ENCODE measurements at places on chromosomes 16 and 17. TPM values are rescaled to one million over a fixed set of nuclear protein-coding genes. Genes with fewer than 3 reads are reported as not detected.
A peak's percentile ranks its signal among the peaks of the same experiment; 100 is the strongest.

The DRC7 gene
- total RNA-seq: not detected

The KRTAP9-8 gene
- not detected for total RNA-seq

The DBF4B gene
- 13.8 TPM for total RNA-seq

The TMEM238L gene
- not detected for total RNA-seq

The ADAMTS18 gene
- not detected for total RNA-seq

The KRT20 gene
- not detected for total RNA-seq

The TBC1D3H gene
- total RNA-seq: not detected

The MLST8 gene
- 35.7 TPM for total RNA-seq

The KLHL10 gene
- not detected for total RNA-seq

The VAT1L gene
- total RNA-seq: not detected

The ESRP2 gene
- total RNA-seq: 0.40 TPM

DNA sequence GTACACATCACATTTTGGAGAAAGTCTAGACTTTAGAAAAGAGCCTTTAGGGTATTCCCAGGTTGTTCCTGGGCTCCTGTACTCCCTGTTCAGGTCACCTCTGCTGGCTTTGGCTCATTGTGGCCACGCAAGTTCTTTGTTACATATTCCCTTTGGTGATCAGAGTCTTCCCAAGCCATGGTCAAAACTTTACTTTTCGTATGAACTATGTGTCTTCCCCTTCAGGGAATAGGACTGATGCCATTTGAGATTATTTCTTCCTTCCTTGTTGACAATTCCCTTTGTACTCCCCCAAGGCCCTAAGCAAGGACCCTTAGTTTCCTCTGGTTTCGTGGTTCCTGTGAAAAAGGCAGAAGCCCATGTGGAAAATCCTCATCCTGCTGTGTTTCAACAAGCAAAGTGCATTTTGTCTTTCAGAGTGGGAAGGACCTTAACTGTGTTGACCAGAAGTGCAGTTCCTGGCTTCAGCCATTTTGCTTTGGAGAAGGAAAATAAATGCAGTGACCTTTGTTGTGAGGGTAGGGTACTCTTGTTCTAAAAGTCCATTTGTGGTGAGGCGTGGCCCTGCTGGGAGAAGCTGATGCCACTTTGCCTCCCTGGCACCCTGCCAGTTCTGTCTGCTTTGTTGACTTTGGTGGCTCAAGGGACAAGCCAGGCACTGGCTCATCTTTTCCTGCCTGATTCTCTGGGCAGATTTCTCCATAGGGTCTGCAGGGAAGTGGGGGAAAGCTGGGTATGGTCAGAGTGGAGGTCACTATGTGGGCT lies 55.1 kb downstream of the ZNRF1 start:
- H3K36me3 ChIP-seq: no peaks in the 10 kb centered on the region
- no peaks in the 10 kb centered on the region for H3K4me1 ChIP-seq
- H3K4me3 ChIP-seq: no peak overlapping the region
- no peak for DNase-seq
- no peak overlapping the region for H3K27ac ChIP-seq
- peaks cover 2% of the 10 kb centered on the region for H3K27me3 ChIP-seq

DNA sequence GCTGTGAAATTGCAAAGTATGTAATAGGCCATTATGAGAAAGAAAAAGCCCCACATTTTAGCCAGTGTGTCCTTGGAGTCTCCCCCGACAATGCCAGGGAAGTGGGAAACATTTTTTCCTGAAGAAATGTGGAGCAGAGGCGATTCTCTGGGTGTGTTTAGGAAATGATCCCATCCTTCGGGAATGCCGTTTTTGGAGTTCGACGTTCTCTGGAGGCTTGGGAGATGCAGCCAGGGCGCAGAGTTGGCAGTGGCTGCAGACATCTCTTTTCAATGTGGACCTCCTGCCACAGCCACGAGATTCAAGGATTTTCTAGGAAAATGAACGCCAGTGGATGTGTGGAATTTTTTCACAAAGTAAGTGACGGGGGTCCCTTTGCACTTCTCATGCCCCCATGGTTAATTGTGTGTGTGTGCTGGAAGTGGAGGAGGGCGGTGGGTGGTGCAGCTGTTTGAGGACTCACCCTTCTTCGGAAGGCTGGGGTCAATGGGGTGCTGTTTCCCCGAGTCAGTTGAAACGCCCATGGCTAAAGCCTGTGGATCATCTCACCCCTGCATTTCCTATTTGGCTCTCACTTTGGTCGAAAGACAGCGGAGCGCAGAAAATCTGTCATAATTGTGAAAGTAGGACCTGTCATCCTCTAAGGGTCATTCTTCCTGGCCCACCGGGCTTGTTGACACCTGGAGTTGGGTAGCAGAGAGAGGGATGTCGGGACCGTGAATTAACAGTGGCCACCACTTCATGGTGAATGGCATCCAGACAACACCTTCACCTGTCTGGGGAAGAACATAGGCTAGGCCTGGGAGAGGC lies 73.2 kb downstream of the CMIP start:
- peaks cover 58% of the 10 kb centered on the region for H3K4me1 ChIP-seq
- H3K36me3 ChIP-seq: peaks cover 12% of the 10 kb centered on the region
- no peak overlapping the region for H3K4me3 ChIP-seq
- no peaks in the 10 kb centered on the region for H3K27me3 ChIP-seq
- DNase-seq: no peak
- H3K27ac ChIP-seq: no peak overlapping the region

GRCh38 chr16:29314292-29314934 lies 92.1 kb downstream of the NPIPB11 start:
- H3K4me3 ChIP-seq: no peak overlapping the region
- peaks cover 24% of the 10 kb centered on the region for H3K4me1 ChIP-seq
- no peaks in the 10 kb centered on the region for H3K36me3 ChIP-seq
- H3K27ac ChIP-seq: no peak overlapping the region
- H3K27me3 ChIP-seq: no peaks in the 10 kb centered on the region
- no peak for DNase-seq

DNA sequence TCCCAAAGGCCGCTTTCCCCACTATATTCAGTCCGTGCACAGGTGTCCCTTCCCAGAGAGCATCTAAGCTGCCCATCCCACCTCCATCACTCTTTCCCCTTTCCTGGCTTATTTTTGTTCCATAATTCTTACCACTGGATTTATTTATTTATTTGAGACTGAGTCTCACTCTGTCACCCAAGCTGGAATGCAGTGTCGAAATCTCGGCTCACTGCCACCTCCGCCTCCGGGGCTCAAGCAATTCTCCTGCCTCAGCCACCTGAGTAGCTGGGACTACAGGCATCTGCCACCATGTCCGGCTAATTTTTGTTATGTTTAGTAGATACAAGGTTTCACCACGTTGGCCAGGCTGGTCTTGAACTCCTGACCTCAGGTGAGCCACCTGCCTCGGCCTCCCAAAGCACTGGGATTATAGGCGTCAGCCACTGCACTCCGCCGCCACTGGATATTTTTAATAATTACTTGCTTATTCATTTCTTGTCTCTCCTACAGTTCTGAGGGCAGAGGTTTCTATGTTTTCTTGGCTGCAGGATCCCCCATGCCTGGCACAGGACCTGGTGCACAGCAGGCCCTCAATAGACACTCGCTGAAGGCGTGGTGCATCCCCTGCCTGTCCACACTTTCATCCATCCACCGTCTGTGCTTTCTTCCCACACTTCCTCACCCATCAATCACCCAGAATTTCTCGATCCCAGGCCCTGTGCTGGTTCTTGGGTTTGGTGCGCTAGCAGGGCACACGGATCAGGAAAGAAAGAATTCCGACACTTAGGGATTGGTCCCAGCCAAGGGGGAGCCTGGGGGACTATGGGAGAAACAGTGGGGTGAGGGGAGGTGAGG lies 9.9 kb upstream of the ADGRG1 start:
- no peak overlapping the region for H3K4me3 ChIP-seq
- DNase-seq: no peak
- H3K4me1 ChIP-seq: no peaks in the 10 kb centered on the region
- peaks cover 3% of the 10 kb centered on the region for H3K27me3 ChIP-seq
- no peak overlapping the region for H3K27ac ChIP-seq

DNA sequence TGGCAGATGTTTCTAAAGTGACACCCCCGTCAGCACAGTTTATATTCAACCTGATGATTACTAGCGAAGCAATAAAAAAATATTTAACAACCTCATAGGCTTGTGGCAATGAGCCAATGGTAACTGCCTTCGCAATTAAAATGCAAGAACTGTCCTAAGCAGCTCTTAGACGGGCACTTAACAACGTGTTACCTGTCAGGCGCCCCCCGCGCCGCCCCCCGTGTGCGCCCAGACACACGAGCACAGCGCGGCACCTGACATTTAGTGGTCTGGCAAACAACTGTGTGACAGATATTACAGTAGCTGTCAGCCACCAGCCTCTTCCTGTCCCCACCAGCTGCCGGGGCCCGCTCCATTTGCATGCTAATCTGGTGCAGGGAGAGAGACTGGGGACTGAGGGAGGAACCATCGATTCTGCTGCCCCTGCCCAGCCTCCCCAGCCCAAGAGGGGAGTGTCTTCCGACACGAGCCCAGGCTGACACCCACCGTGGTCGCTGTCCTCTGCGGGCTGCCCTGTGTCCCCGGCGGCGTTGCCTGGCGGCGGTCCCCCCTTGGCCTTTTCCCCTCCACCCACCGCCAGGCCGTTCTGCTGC lies 12.7 kb downstream of the NDUFAF8 start:
- H3K4me1 ChIP-seq: peaks cover 11% of the 10 kb centered on the region
- no peak overlapping the region for H3K27ac ChIP-seq
- H3K4me3 ChIP-seq: no peak overlapping the region
- no peak for DNase-seq

- no peaks in the 10 kb centered on the region for H3K36me3 ChIP-seq
- peaks cover 33% of the 10 kb centered on the region for H3K4me1 ChIP-seq
- no peak for DNase-seq
- H3K27ac ChIP-seq: peak overlapping the region; percentile 18
- H3K4me3 ChIP-seq: no peak overlapping the region
- peaks cover 43% of the 10 kb centered on the region for H3K27me3 ChIP-seq
These were observed 95.4 kb upstream of the TNRC6C start for GRCh38 chr17:77862890-77863813.

DNA sequence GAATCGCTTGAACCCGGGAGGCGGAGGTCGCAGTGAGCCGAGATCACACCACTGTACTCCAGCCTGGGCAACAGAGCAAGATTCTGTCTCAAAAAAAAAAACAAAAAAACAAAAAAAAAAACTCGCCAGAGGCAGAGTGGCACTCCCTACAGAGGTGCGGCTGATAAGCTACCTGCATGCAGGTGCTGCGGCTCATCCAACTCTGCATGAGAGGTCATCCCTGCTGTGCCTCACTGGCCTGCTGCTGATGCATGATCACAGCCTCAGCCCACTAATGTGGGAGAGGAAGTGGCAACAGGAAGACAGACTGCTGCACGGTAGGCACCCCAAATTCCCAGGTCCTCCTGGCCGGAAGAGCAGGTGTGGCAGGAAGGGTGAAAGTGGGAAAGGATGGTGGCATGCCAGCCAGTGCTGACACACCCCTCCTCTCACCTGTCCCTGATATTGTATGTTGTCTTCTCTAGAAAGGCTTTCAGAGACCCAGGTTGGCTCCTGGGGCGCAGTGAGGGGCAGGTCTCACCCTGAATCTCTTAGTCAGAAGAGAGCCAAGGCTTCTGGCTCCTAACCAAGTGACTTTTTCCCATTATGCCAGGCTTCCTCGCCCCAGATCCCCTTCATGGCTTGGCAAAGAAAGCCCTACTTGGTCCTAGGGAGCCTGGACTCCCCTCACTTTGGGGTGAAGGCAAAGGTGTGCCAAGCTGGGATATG lies 11.8 kb downstream of the NXPH3 start:
- H3K4me3 ChIP-seq: no peak overlapping the region
- H3K27me3 ChIP-seq: no peaks in the 10 kb centered on the region
- DNase-seq: no peak
- H3K4me1 ChIP-seq: no peaks in the 10 kb centered on the region
- H3K27ac ChIP-seq: no peak overlapping the region

GRCh38 chr16:49497466-49497865 lies 123.9 kb downstream of the C16orf78 start:
- no peaks in the 10 kb centered on the region for H3K36me3 ChIP-seq
- peaks cover 9% of the 10 kb centered on the region for H3K4me1 ChIP-seq

GRCh38 chr16:20314575-20314974 lies 12.7 kb downstream of the GP2 start:
- H3K27me3 ChIP-seq: peaks cover 2% of the 10 kb centered on the region
- H3K27ac ChIP-seq: no peak overlapping the region
- no peaks in the 10 kb centered on the region for H3K4me1 ChIP-seq
- no peak overlapping the region for H3K4me3 ChIP-seq

GRCh38 chr16:88662843-88663606 lies at the start of gene MVD:
Gene MVD, minus strand, starts transcription at chr16:88663091. Its CDS starts 11 bp downstream, at chr16:88663080.
- H3K4me3 ChIP-seq: peak within 1 kb of the TSS; percentile 94
- peaks cover 16% of the 10 kb centered on the region for H3K36me3 ChIP-seq
- H3K27ac ChIP-seq: peak within 1 kb of the TSS; percentile 90

- DNase-seq: no peak
- no peak overlapping the region for H3K4me3 ChIP-seq
- H3K27me3 ChIP-seq: no peaks in the 10 kb centered on the region
- no peaks in the 10 kb centered on the region for H3K36me3 ChIP-seq
- H3K27ac ChIP-seq: no peak overlapping the region
These were observed 121.3 kb downstream of the MGAT5B start for GRCh38 chr17:76989519-76989918.

DNA sequence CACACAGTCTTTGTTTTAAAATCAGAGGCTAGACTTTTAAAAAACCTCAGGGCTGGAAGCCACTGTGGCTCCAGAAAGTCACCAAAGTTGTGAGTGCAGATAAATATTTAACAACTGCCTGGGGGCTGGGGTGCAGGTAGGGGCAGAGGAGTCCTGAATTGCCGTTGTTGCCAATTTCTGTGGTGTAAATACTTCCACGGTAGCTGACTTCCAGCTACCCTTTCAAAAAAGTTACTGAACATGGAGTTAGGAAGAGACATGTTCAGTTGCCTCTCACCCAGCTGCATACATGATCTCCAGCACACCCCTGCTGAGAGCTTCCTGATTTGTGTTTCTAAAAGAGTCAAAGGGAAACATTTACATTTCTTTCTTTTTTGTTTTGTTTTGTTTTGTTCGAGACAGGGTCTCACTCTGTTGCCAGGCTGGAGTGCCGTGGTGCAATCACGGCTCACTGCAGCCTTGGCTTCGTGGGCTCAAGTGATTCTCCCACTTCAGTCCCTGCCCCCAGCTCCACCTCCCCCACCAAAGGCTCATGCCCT lies 58.7 kb downstream of the PLXDC1 start:
- no peak overlapping the region for H3K27ac ChIP-seq
- peaks cover 51% of the 10 kb centered on the region for H3K4me1 ChIP-seq
- peak overlapping the region; percentile 41 for H3K4me3 ChIP-seq
- no peaks in the 10 kb centered on the region for H3K36me3 ChIP-seq
- H3K27me3 ChIP-seq: no peaks in the 10 kb centered on the region
- DNase-seq: no peak

DNA sequence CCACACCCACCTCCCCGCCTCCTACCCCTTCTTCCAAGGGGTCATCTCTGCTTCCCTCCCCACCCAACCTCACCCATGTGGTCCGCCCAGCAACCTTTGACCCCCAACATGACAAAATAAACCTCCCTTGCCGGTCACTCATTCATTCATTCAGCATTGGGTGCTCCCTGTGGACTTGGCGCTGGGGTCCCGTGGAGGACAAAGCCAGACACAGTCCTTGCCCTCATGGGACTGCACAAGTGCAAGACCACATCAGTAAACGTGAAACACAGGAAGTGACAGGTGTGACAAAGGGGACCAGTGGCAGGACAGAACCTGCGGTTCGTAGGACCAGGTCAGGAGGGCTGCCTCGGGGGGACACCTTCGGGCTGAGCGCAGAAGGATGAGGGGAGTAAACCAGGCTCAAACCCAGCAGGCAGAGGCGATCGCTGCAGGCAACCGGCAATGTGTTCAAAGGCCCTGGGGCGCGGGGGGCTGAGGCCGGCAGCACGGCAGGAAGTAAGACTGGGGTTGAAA lies 185.4 kb downstream of the SEC14L1 start:
- peaks cover 3% of the 10 kb centered on the region for H3K36me3 ChIP-seq
- peak overlapping the region; percentile 92 for H3K4me3 ChIP-seq
- no peak for DNase-seq
- peaks cover 84% of the 10 kb centered on the region for H3K4me1 ChIP-seq
- peak overlapping the region; percentile 96 for H3K27ac ChIP-seq

All from activated B cell treated with CpG ODN at 0.5 μM for 24 hours (primary cell).